ENCODE measurements at places on chromosomes 2 and 18. TPM values are rescaled to one million over a fixed set of nuclear protein-coding genes. Genes with fewer than 3 reads are reported as not detected.

GRCh38 chr18:54812885-54813284, 15.4 kb upstream of the RAB27B start:
- no peaks in the 10 kb centered on the region for H3K4me1 ChIP-seq
- DNase-seq: no peak
- no peak overlapping the region for H3K27ac ChIP-seq
- no peak overlapping the region for H3K4me3 ChIP-seq

C18orf63 gene
- total RNA-seq: not detected

DSEL gene
- total RNA-seq: 1.6 TPM

MC2R gene
- total RNA-seq: not detected

SCN7A gene
- total RNA-seq: 22.3 TPM

GRCh38 chr2:30588994-30589393, 141.9 kb downstream of the LCLAT1 start:
- H3K36me3 ChIP-seq: no peaks in the 10 kb centered on the region
- DNase-seq: no peak
- H3K4me1 ChIP-seq: peaks cover 49% of the 10 kb centered on the region
- no peak overlapping the region for H3K4me3 ChIP-seq
- H3K27ac ChIP-seq: peak overlapping the region; percentile 3

LIMS3 gene
- 5.7 TPM for total RNA-seq

DNA sequence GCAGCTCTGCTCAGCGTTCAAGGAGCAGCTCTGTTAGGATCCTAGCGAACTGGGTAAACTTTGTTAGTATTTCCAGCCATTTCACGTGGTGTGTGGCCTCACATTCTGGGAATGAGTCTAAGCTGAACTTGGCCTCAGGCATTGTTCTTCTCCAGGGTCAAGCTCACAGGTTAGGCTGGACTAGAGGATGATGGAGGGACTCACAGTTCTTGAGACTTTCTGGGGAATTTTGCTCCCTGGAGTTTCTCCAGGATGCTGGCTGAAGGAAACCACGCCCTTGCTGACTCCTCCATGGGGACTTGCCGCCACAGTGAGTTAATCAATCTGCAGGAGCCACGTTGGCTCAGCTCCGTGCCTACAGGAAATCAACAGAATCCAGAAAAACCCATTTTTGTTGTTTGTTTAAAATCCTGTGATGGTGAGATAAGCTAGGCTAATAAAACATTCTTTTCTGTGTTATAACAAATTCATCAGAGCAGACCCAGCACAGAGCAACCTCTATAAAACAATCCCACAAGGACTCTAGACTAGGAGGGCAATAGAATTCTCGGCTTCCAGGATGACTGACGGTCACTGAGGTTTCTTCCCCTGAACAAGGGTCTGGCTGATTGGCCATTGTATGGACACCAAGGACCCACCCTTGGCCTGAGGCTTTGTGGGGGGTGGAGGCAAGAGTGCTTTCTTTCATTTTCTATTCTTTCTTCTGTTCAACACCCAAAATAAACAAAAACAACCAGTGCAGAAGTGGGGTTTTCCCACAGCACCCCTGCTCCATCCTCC, 12.6 kb downstream of the CNDP1 start:
- peak; percentile 42 for DNase-seq
- H3K27ac ChIP-seq: peak overlapping the region; percentile 93
- H3K4me1 ChIP-seq: peaks cover 55% of the 10 kb centered on the region
- H3K27me3 ChIP-seq: no peaks in the 10 kb centered on the region

DNA sequence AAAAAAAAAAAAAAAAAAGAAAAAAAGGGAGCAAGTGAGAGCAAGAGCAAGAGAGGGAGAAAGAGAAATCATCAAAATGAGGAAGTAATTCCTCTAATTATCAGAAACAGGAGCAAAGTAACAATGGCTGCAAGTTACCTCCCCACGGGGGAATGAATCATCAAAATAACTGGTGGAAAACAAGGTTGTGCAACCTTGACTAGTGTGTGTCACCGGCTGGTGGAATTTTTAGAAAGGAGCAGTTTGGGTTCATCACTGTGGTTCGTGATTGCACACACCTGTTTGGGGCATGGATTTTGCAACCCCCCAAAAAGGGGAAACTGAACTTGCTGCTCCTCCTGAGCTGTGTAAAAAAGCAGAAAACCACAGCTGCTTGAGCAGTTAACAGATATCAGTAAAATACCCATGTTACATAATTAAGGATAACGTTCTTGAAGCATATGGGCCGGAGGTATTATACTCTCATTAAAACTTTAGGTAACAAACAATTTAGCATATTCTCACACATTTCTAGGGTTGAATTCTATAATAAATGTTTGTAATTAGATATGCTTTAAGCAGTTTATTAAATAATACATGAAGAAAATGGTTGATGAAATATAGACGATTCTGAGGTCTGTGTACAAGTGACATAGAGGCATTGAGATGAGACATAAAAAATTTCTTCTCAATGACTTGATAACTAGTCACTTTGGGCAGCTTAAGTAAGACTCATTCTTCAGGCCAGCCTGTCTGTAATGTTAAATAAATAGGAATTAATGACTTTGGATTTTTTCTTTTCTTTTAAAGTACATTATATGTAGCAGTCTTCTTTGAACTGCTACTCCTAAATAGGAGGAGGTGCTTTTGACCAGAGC, 184.2 kb upstream of the ZEB2 start:
- H3K4me1 ChIP-seq: no peaks in the 10 kb centered on the region
- H3K27ac ChIP-seq: no peak overlapping the region
- H3K27me3 ChIP-seq: no peaks in the 10 kb centered on the region
- DNase-seq: no peak
- H3K4me3 ChIP-seq: no peak overlapping the region

GPR35 gene
- 1.3 TPM for total RNA-seq

GRCh38 chr18:69674966-69675365, 272.7 kb downstream of the CD226 start:
- no peaks in the 10 kb centered on the region for H3K36me3 ChIP-seq
- H3K4me1 ChIP-seq: no peaks in the 10 kb centered on the region
- H3K27me3 ChIP-seq: no peaks in the 10 kb centered on the region
- H3K27ac ChIP-seq: no peak overlapping the region

GRCh38 chr2:14558335-14558919, 74.1 kb upstream of the LRATD1 start:
- no peak overlapping the region for H3K27ac ChIP-seq
- no peak overlapping the region for H3K4me3 ChIP-seq
- H3K36me3 ChIP-seq: no peaks in the 10 kb centered on the region
- peaks cover 3% of the 10 kb centered on the region for H3K27me3 ChIP-seq

GRCh38 chr2:149055751-149056150, 17.3 kb downstream of the LYPD6B start:
- no peaks in the 10 kb centered on the region for H3K4me1 ChIP-seq
- no peak for DNase-seq
- H3K4me3 ChIP-seq: no peak overlapping the region
- H3K36me3 ChIP-seq: no peaks in the 10 kb centered on the region
- H3K27ac ChIP-seq: no peak overlapping the region
- peaks cover 10% of the 10 kb centered on the region for H3K27me3 ChIP-seq

SPOPL gene
- total RNA-seq: 13.5 TPM

DNA sequence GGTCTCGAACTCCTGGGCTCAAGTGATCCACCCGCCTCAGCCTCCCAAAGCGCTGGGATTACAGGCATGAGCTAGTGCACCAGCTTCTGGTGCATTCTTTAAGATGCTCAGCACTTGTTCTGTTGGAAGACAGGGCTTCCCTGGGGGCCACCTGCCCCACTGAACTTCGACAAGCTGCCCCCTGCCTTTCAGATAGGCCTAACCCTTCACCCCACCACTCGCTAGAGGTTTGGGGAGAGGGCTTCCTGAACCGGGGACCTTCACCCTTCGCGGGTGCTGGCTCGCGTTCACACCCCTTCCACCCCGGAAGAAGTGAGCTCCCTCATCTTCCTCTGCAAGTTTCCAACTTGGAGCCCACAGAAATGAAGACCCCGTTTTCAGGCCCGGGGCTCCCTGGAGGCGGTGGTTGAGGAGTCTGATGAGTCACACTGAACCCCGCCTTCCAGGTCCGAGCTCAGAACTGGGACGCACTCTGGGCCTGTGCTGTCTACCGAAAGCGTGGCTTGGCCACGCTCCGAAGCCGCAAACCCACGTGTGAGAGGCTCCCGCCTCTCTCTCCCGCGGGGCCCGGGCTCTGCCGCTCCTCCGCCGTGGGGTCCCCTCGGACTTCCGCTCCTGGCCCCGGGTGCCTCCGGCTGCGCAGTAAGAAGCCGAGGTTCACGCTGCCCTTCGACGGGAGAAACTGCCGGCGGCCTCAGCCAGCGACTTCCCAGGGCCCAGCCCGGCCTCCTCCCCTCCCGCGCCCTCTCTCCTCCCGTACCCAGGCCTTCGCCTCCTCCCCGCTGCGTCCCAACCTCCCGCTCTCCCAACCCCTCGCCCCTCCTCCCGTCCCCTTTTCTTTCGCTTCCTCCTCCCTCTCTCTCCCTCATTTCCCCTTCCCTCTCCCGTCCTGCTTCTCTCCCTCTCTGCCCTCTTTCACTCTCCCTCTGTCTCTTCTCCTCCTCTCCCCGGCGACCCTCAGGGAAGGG, 47.5 kb upstream of the SP3 start:
- peaks cover 34% of the 10 kb centered on the region for H3K4me1 ChIP-seq
- peak; percentile 85 for DNase-seq

GRCh38 chr18:11296946-11297345, 147.6 kb upstream of the PIEZO2 start:
- DNase-seq: no peak
- H3K4me3 ChIP-seq: no peak overlapping the region
- H3K4me1 ChIP-seq: no peaks in the 10 kb centered on the region

SLC16A14 gene
- 3.4 TPM for total RNA-seq

DNA sequence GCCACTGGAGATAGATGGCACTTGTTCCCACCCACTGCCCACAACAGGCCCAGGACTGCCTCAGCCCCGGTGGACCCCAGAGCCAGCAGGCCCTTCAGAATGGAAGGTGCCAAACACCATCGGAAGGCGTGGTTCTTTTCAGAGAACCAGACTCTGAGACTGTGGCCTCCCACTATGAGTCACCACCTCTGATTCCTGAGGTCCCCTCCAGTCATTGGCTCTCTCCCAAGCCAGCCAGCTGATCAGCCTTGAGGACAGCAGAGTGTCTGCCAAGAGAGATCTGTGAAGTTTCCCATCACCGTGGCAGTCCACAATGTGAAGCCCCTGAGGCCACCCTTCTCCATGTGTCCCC, 10.4 kb upstream of the MAP3K2 start:
- H3K36me3 ChIP-seq: no peaks in the 10 kb centered on the region
- DNase-seq: peak; percentile 76
- no peak overlapping the region for H3K4me3 ChIP-seq
- H3K27me3 ChIP-seq: no peaks in the 10 kb centered on the region
- H3K4me1 ChIP-seq: peaks cover 12% of the 10 kb centered on the region

DNA sequence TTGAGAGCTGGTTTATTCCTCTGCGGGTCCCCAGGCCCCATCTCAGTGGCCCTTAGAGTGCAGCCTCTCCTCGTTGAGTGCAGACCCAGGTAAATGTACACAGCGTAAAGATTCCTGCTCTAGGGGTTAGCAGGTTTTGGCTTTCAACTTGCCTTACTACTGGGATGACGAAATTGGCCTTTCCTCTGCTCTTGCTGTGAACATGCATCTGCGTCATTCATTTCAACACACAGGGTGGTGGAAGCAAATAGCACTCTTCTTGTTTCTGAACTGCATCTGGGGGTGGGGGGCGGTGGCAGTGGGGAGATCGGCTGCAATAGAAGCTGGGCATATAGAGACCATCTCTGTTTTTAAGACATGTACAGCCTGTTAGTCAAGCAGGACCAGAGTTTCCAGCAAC, 16.5 kb upstream of the SLC16A14 start:
- no peaks in the 10 kb centered on the region for H3K36me3 ChIP-seq
- no peak overlapping the region for H3K27ac ChIP-seq
- no peak overlapping the region for H3K4me3 ChIP-seq
- no peaks in the 10 kb centered on the region for H3K27me3 ChIP-seq
- DNase-seq: no peak

DNA sequence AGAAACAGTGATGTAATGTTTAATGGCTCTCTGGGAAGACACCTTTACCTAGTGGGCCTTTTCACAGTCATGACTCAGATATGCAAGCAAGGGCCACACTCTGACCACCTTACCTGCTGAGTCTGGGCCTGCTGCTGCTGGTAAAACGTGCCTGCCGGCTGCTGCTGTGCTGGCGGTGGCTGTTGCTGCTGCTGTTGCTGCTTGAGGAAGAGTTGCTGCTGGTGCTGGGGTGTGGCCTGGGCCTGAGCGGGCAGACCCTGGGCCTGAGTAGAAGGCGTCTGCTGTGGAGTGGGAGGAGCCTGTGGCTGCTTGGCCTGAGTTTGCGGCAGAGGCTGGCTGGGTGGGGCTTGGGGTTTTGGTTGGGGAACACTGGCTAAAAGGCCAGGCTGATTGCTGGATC, 81.6 kb upstream of the NFU1 start:
- no peak overlapping the region for H3K4me3 ChIP-seq
- H3K36me3 ChIP-seq: peaks cover 98% of the 10 kb centered on the region
- DNase-seq: no peak
- no peak overlapping the region for H3K27ac ChIP-seq

CYP27C1 gene
- 0.11 TPM for total RNA-seq

DNA sequence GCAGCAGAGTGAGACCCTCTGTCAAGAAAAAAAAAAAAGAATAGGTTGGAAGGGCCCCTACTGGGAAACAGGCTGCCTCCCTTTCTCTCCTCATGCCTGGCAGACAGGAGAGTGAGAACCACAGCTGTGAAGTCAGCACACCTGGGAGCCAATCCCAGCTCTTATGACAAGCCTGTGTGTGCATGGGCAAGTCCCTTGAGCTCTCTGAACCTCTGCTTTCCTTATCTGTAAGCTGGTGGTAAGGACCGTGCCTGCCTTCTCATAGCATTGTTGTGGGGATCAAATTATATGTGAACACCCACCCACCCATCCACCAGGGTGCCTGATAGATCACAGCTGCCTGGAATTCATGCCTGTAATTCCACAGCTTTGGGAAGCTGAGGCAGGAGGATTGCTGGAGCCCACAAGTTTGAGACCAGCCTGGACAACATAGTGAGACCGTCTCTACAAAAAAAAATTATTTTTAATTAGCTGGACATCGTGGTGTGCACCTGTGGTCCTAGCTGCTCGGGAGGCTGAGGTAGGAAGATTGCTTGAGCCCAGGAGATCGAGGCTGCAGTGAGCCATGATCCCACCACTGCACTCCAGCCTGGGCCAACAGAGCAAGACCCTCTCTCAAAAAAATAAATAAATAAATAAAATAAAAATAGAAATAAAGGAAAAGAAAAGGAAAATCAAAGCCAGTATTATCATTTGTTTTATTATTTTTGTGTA, 66.9 kb upstream of the MCFD2 start:
- H3K4me1 ChIP-seq: peaks cover 64% of the 10 kb centered on the region
- peaks cover 21% of the 10 kb centered on the region for H3K36me3 ChIP-seq
- DNase-seq: no peak
- H3K27me3 ChIP-seq: no peaks in the 10 kb centered on the region
- H3K27ac ChIP-seq: peak overlapping the region; percentile 90
- no peak overlapping the region for H3K4me3 ChIP-seq

GRCh38 chr18:13610555-13611141, 115.7 kb downstream of the FAM210A start:
- H3K4me3 ChIP-seq: peak overlapping the region; percentile 62
- H3K27me3 ChIP-seq: no peaks in the 10 kb centered on the region
- no peaks in the 10 kb centered on the region for H3K36me3 ChIP-seq

CDCA7 gene
- 0.96 TPM for total RNA-seq

Measured in left ventricle myocardium inferior (tissue), 1 donor.